ENCODE measurements at places on chromosomes 7 and 10.

- DNase-seq: peak; percentile 84
Observed at GRCh38 chr7:141975806-141976523, 2.4 kb upstream of the TAS2R38 start.

DNA sequence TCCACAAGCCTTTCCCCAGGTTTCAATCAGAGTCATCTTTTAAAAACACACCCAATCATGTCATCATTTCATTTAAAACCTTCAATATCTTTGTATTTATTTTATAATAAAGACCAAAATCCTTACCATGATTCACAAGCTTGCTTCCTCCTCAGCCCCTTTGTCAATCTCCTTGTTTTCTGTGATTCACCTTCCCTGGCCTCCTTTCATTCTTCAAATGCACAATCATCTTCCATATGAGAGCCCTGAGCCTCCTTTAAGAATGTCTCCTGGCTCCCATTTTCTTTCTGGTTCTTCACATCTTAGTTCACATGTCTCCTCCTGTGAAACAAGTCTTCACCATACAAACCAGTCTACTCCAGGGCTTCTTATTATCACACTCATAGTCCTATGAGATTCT, 904.0 kb downstream of the SORCS3 start:
- no peak for DNase-seq

DNA sequence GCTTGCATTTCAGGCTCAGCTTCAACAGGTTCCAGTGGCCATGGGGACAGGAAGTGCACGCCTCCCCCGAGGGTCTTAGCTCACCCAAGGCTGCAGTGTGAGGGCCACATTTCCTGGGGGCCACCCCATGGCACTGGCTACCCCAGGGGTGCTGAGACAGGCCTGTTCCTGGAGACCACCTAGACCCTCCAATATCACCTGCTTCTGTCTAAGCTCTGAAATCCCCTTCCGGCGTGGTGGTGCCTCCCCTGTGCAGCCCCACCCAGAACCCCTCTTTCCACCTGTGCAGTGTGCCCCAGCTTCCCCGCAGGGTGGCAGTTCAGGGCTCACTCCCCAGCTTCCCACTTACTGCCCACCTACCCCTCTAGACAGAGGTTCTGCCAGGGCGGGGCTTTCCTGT, 83.1 kb downstream of the ADARB2 start:
- DNase-seq: no peak

DNA sequence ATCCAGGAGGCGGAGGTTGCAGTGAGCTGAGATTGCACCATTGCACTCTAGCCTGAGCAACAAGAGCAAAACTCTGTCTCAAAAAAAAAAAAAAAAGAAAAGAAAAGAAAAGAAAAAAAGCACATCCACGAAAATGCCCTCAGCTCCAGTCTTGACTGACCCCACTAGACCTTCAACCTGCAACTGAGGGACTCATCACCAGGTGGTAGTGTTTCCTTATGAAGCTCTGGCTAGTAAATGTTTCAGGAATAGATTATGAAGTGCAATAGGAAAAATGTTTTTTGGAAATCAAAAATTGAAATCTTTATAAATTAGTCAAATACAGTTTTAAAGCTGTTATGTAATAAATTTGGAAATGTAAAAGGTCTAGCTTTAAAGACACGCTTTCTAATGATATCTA, 22.4 kb downstream of the TLL2 start:
- no peak for DNase-seq

- DNase-seq: no peak
Observed at GRCh38 chr7:92765725-92766124, 70.6 kb downstream of the CDK6 start.

DNA sequence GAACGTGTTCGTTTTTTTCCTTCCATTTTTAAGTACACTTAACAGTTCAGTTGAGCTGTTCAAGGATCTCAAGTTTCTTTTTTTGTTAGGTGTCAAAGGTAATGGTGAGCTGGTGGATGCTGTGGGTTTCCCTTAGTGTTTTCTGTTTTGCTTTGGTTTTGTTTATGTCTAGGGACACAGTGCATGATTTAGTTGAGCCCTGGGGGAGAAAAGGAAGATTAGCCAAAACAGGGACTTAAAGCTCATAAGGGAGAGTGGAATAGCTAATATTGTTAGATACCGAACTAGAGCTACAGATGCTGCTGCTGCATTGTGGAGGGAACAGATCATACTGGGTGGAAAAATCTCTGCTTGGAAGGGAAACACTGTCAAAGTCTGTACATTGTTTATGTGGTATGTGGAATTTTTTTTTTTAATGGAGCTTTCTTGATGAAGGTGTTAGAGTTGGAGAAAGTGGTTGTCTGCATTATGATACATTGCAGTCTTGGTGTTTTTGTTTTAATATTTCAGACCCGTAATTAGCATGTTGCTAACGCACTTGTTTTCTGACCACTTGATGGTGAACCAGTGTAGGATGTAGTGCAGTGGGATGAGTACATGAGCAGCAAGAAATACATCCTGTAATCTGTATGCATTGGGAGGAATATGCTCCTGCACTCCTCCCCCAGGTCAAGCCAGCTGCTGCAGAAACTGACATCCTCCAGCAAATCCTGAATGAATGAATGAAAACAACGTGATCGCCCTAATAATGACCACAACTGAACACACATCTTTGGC, 2.1 kb downstream of the GLCCI1 start:
- DNase-seq: no peak

- no peak for DNase-seq
Observed at GRCh38 chr10:36515319-36515718, 610.1 kb upstream of the ANKRD30A start.

GRCh38 chr10:78269060-78269459, 235.4 kb downstream of the RPS24 start:
- DNase-seq: no peak

DNA sequence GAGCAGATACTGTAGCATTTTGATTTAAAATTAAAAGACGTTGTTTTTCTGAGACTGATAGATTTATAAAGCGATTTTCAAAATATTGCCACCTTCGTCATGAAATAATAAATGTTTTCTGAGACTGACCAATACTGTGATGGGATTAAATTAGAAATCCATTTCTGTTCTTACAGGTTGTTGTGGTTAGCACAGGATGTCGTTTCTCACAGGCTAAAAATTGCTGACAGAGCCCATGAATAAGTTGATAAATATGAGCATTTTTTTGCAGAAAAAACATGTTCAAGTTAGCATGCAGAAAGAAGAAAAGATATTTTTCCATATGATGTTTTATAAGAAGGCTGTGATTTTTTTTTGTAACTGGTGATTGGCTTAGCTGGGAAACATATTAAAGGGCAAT, 66.8 kb downstream of the POU6F2 start:
- no peak for DNase-seq

DNA sequence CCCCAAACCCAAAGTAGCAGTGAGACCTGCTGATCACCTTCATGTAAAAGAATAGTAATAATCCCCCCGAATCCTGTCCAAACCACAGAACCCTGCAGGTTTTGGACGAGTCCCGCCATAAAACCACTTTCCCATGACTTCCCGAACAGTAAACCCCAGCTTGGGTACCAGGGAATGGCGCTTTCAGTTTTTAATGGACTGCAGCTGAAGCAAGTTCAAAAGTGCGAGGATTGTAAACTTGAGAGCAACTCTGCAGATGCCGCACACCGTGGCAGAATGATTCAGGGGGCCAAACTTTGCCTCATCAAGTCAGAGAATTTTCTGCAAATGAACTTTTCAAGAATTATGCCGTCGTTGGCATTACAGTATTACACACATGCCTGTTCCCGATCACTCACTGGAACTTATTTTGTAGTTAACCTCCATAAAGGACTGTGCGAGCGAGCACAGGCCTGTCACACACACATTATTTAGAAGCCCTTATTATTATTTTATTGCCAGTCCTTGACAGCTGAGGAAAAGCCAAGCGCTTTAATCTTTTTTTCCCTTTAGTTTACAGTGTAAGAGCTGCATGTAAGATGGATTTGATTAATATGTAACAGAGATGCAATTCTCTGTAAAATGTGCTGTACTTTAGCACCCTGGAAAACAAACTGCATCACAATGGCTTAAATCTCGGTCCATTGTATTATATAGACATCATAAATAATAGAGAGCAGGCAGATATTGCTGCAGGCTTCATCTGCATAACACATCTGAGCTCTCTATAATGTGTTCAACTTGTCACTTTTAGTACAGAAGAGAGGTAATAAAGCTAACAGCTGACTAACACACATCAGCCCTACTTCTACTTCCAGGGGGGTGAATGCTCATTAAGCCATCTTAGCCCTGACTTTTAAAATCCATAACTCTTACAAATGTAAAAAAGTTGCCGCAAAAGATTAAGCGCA, 493.5 kb upstream of the GALNT17 start:
- no peak for DNase-seq

- no peak for DNase-seq
Observed at GRCh38 chr7:108818742-108819141, 249.1 kb downstream of the DNAJB9 start.

- no peak for DNase-seq
Observed at GRCh38 chr10:3516234-3516922, 268.6 kb downstream of the KLF6 start.

DNA sequence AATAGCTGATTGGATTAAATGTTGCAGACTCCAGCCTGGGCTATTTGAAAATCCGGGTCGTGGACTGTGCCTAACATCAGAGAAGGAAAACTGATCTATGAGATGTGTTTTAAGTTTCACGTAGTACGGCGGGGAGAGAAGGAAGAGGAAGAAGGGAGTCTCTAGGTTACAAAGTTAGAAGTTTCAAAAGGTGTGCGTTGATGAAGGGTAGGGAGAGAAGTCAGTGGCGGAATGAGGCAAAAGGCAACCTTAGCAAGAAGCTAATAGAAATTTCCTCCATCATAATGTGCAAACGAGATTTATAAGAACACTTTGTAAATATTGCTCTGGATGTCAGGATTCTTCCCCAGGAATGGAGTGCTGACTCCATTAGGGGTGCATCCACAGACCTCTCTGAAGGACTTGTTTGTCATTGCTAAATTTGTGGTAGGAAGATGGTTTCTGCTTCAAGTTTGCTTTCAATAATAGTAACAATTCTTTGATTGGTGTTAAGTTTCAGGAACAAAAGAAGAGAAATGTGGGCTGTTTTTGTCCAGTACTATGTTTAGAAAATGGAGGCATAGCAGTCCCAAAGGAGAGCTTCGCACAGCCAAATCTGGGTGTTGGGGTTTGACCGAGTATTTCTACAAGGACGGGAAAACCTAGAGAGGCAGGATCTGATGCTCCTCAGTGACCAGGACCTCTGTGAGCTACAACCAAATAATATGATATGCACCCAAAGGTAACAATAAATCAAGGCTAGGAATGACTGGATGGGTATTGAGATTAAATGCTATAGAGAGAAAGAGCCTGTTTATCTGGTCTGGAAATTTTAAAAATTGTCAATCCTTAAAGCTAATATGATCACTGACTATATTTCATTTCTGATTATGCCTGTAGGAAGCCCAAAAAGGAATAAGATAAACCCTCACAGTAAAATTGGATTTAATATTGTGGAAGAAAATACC, 8.2 kb downstream of the TWIST1 start:
- no peak for DNase-seq

DNA sequence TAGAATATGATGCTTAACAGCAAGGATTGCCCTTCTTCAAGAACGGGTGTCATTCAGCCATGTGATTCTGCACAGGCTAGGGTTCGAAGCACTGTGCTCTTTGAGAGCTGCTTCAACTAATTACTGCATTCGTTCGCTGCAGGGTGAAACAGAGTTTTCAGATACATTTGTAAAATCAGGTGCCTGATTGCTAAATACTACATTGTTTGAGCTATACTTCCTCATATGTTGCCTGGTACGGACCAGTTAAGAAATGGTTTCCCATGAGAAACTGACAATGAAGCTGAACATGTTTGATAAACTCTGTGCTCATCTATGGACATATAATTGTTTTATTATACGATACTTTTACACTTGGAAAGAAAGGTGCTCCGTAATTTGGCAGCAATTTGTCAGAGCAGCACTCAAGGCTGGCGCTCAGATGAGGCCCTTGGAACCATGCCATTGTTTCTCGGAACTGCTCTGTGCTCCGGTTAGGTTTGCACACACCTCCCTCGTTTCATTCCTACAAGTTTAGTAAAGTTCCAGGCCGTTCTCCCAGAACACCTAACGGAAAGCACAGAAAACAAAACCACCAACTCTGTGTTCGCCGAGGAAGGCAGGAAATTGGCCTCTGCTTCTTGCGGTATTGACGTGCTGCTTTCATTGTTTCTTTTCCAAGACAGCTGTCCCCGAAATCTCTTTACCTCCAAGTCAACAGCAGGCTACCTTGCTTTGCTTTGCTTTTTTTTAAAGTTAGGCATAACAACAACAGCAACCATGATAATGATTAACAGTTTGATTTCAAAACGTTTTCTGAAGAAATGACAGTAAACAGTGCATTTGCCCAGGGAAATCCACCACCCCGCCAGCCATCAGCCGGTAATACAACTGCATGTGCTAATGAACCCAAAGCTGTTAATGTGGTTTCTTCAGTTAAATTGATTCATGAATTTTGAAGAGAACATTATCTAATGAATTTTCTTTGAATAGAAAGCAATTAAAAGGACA, 206.9 kb downstream of the EBF3 start:
- no peak for DNase-seq

DNA sequence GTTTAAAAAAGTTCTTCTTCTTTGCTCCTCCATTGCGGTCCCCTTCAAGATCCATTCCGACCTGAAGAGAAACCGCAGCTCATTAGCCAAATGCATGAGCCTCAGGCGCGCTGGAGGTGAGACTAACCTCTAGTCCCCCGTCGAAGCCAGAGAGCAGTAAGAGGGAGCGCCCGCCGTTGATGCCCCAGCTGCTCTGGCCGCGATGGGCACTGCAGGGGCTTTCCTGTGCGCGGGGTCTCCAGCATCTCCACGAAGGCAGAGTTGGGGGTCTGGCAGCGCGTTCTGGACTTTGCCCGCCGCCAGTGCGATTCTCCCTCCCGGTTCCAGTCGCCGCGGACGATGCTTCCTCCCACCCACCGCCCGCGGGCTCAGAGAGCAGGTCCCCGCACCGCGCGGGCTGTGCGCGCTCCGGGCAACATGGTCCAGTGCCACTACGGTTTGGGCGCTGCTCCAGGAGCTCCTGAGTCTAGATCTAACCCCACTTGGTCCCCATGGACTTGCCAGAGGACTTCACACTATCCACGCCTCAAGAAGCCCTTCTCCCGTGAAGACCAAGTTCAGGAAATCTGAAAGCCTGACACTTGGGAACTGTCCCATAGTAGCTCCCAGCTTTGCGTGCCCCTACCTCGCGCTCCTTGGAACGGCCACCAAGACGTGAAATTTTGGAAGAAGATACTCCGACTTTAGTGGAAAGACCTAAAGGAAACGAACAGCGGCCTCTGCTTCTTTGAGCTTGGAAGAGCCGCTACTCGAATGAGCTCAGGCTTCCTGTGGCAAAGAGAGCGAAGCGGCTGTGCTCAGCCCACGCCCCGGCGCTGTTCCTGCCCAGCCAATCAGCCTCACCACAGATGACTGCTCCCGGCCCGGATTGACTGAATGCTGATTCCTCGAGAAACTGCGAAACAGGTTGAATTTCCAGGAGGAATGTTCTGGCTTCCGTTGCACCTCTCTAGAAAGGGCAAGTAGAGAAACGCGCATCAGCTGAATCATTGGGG, at the start of gene ABCB1:
Gene ABCB1 (minus strand): TSS at position 755 of the 995 bp plus-strand sequence. CDS start 700 bp downstream, at position 55.
- peak; percentile 48 for DNase-seq

GRCh38 chr7:50369143-50370026, 64.9 kb downstream of the IKZF1 start:
- no peak for DNase-seq
